Psoas muscle (tissue), 8 donors: ENCODE measurements at places on chromosomes 12 and 14. TPM values are rescaled to one million over a fixed set of nuclear protein-coding genes. Genes with fewer than 3 reads are reported as not detected.

Gene SMCO3
- total RNA-seq, result not detected

Gene PLEKHD1
- total RNA-seq, result 0.69 TPM

DNA sequence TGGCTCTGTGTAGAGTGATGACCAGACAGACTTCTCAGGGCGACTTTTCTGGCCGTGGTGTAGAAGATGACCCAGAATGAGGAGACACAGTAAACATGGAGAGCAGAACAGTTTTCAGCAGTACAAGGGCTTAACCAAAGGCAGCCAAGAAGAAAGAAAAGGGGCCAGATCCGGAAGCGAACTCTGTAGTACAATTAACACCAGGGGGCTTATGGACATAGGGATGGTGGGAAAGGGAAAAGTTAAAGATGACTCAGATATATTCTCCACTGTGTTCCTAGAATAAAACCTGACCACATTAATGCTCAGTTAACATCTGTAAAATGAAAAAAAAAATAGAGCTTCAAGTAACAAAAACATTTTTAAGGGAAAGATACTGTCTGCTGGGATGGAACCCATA, 60.2 kb downstream of the LGR5 start:
- no peak for DNase-seq

DNA sequence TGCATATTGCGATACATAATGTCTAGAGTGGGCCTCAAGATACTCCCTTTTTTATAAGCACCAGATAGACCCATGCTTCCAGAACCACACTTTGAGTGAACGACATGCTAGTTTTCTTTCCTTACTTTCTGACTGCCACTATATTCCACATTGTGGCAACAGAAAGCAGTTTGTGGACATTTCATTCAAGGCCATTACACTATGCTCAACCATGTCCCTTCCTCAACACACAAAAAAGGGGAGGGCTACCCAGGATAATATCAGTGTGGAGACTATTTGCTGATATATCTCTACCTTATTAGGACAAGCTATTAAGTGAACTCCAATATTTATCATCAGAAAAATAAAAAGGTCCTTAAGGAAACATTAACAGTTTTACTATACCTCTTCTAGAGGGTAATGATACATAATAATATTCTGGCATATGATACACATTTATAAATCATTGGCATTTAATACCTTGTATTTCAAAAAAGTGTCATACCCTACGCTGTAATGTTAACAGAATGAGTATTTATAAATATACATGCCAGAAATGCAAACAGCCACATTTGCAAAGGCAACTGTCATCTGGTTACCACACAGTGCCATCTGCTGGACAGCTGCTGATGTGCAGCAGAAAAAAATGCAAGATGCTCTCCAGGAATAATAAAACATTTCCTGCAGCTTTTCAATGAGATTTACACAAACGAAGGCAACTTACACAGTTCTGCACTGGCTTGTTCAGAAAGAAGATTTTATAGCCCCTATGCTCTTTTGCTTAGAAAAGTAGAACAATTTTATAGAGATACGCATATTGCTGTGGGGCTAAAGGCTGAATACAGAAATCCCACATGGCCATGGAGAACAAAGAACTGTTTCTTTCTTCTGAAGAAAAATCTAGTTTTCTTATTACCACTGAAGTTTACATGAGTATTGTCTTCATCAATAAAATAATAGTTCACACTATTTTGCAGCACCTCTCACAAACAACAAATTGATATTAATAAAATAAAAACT, 182.2 kb upstream of the GRIP1 start:
- DNase-seq, result peak; percentile 35

Gene LTBP2
- 15.5 TPM for total RNA-seq

DNA sequence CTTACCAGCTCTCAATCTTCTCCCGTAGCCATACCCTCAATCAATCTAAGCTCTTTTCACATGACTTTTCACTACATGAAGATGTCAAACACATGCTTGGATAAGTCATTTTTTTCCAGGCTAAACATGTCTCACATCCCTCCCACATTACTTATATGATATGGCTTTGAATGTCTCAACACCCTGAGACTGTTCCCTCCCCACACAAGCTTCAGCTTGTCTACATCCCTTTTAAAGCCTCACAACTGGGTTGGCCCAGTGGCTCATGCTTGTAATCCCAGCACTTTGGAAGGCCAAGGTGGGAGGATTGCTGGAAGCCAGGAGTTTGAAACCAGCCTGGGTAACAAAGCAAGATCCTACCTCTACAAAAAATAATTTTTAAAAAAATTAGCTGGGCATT, 18.5 kb downstream of the ANAPC5 start:
- no peak for DNase-seq

Gene RAD51AP1
- total RNA-seq, result 0.92 TPM

DNA sequence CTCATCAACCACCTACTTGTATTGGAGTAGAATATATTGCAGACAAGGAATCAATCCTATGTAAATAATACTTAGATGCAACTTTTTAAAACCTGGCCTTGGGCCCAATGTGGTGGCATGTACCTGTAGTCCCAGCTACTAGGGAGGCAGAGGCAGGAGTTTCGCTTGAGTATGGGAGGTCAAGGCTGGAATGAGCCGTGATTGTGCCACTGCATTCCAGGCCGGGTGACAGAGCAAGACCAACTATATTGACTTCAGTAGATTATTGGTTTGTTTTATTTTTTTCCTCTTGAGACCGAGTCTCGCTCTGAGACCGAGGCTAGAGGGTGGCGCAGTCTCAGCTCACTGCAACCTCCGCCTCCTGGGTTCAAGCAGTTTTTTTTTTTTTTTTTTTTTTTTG, 3.6 kb downstream of the LARP4 start:
- no peak for DNase-seq

Gene KCNMB4
- 1.9 TPM for total RNA-seq
